Endothelial cell of coronary artery (primary cell): ENCODE measurements at places on chromosomes 2 and 18. TPM values are rescaled to one million over a fixed set of nuclear protein-coding genes. Genes with fewer than 3 reads are reported as not detected.

MTX2 gene
- total RNA-seq: 27.2 and 27.3 TPM in 2 replicates

ACSL3 gene
- total RNA-seq: 75.7 and 77.8 TPM in 2 replicates

CYP1B1 gene
- total RNA-seq: 0.18 and 0.94 TPM in 2 replicates

DNAJC5G gene
- total RNA-seq: not detected in 2 replicates

TUBB6 gene
- total RNA-seq: 988 and 1,207 TPM in 2 replicates

CABLES1 gene
- 22.7 and 28.6 TPM in 2 replicates for total RNA-seq

TDRD15 gene
- under 0.01 TPM in 1 of 2 replicates, not detected in the other for total RNA-seq

NEURL3 gene
- total RNA-seq: not detected in 2 replicates

RNF152 gene
- 41.8 and 53.6 TPM in 2 replicates for total RNA-seq

C2orf66 gene
- total RNA-seq: 0.09 TPM in 2 replicates

NEU2 gene
- not detected in 2 replicates for total RNA-seq

SAP130 gene
- total RNA-seq: 2.9 and 3.4 TPM in 2 replicates

FECH gene
- 31.4 and 39.8 TPM in 2 replicates for total RNA-seq

ALK gene
- total RNA-seq: not detected in 2 replicates

NDUFS1 gene
- total RNA-seq: 114 and 126 TPM in 2 replicates

WNT10A gene
- not detected in 2 replicates for total RNA-seq

CFAP210 gene
- total RNA-seq: not detected in 2 replicates

NFU1 gene
- 49.0 and 52.9 TPM in 2 replicates for total RNA-seq

FZD7 gene
- 0.36 and 0.85 TPM in 2 replicates for total RNA-seq

AKAIN1 gene
- not detected in 2 replicates for total RNA-seq

ST6GAL2 gene
- total RNA-seq: 0.09 TPM in 1 of 2 replicates, not detected in the other

MAPK4 gene
- total RNA-seq: under 0.01 TPM in 1 of 2 replicates, not detected in the other

DLX2 gene
- total RNA-seq: not detected in 2 replicates

GPR45 gene
- not detected in 2 replicates for total RNA-seq

HNRNPLL gene
- total RNA-seq: 36.9 and 40.9 TPM in 2 replicates

DIPK1C gene
- not detected in 2 replicates for total RNA-seq

RAX gene
- not detected in 2 replicates for total RNA-seq

PROKR1 gene
- total RNA-seq: not detected in 2 replicates

DNER gene
- 0.09 and 3.6 TPM in 2 replicates for total RNA-seq

LPIN1 gene
- total RNA-seq: 25.7 and 54.1 TPM in 2 replicates

MXD1 gene
- total RNA-seq: 2.8 and 5.2 TPM in 2 replicates

MSTN gene
- total RNA-seq: 0.09 TPM in 1 of 2 replicates, not detected in the other

VWA3B gene
- total RNA-seq: 0.19 TPM in 1 of 2 replicates, not detected in the other

LOXHD1 gene
- not detected in 2 replicates for total RNA-seq
